Central memory CD8-positive, alpha-beta T cell (primary cell): ENCODE measurements at places on chromosomes 3 and 15.
A peak's percentile ranks its signal among the peaks of the same experiment; 100 is the strongest.

- no peaks in the 10 kb centered on the region for H3K36me3 ChIP-seq
- H3K27ac ChIP-seq: no peak overlapping the region
- no peak overlapping the region for H3K4me3 ChIP-seq
These were observed 217.9 kb downstream of the SNRPN start for GRCh38 chr15:25172691-25173090.

- H3K27ac ChIP-seq: peak overlapping the region; percentile 72
- H3K4me1 ChIP-seq: peaks cover 28% of the 10 kb centered on the region
- DNase-seq: no peak
These were observed 21.9 kb downstream of the KLHL6 start for GRCh38 chr3:183533412-183534132.

DNA sequence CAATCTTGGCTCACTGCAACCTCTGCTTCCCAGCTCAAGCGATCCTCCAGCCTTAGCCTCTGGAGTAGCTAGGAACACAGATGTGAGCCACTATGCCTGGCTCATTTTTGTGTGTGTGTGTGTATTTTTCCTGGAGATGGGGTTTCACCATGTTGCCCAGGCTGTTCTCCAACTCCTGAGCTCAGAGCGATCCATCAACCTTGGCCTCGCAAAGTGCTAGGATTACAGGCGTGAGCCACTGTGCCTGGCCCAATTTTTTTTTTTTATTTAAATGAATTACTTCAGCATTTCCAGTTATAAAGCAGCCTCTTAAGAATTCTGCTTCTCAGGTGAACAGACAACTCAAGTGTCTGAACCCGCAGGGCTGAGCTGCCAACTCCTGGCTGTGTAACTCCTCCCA lies 20.1 kb upstream of the ST3GAL6 start:
- H3K4me1 ChIP-seq: no peaks in the 10 kb centered on the region
- H3K27me3 ChIP-seq: peaks cover 33% of the 10 kb centered on the region
- H3K27ac ChIP-seq: no peak overlapping the region
- H3K4me3 ChIP-seq: no peak overlapping the region
- no peak for DNase-seq

DNA sequence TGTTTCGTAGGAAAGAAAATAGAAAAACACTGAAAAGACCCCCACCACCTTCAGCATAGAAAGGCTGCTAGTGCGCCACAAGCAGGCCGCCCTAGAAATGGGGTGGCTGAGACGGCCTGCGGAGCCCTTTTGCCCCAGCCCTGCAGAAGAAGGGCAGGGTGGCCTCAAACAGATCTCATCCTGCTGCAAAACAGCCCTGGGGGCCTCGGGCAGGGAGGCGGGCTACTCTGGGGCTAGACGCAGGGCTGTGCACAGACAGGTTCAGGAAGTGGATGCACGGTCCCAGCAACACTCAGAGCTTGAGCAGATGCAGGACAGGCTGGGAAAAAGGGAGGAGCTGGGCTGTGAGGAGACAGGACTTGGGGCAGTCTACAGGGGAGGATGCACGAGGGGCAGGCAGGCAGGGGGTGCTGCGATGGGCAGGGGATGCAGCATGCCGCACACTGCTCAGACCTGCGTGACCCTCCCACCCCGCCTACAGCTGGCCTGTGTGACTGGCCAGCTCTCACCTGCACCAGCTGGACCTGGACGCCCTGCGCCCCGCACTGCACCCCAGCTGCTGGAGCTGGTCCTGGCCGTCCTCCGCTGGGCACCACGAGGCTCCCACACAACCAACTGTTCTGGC lies 34.3 kb downstream of the ZXDC start:
- H3K27me3 ChIP-seq: no peaks in the 10 kb centered on the region
- H3K36me3 ChIP-seq: peaks cover 21% of the 10 kb centered on the region
- DNase-seq: no peak
